ENCODE measurements at places on chromosomes 16 and 17.

DNA sequence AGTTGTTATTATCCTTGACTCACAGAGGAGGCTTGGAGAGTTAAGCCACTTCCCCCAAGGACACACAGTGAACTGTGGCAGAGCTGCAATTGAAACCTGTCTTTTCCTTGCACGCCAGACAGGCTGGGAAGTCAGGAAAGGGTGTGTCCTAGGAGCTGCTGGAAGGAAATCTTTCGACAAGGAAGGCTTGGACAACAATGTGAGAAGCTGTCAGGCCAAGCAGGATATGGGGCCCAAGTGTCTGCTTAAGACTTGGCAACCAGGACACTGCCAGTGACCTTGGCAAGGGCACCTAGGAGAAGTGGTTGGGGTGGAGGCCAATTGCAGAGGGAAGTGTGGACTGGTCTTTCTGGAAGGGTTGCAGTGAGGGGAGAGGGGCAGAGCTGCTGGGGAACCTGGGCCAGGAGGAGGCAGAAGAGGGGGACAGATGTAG, 2.1 kb upstream of the CAMKK1 start:
- no peak for DNase-seq

DNA sequence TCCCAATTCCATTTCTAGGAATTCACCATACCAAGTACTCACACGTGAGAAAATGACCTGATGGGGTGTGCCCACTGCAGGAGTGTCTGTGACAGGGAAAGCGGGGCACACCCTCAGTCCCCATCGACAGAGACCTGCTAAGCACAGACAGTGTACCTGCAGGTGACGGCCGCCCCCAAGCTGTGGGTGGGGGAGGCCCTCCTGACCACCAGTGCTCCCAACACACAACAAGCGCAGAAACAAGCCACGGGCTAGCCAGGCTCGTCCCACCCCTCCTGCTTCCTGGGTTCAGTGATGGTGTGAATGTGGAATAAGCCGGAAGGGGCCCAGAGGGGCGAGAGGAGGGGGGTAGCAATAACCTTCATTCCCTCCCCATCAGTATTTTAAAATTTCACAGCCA, 31.9 kb downstream of the ZCCHC14 start:
- DNase-seq: no peak

- no peak for DNase-seq
Observed at GRCh38 chr17:81991684-81992305, 14.4 kb downstream of the ASPSCR1 start.

- no peak for DNase-seq
Observed at GRCh38 chr17:8846768-8847211, 20.7 kb downstream of the PIK3R6 start.

DNA sequence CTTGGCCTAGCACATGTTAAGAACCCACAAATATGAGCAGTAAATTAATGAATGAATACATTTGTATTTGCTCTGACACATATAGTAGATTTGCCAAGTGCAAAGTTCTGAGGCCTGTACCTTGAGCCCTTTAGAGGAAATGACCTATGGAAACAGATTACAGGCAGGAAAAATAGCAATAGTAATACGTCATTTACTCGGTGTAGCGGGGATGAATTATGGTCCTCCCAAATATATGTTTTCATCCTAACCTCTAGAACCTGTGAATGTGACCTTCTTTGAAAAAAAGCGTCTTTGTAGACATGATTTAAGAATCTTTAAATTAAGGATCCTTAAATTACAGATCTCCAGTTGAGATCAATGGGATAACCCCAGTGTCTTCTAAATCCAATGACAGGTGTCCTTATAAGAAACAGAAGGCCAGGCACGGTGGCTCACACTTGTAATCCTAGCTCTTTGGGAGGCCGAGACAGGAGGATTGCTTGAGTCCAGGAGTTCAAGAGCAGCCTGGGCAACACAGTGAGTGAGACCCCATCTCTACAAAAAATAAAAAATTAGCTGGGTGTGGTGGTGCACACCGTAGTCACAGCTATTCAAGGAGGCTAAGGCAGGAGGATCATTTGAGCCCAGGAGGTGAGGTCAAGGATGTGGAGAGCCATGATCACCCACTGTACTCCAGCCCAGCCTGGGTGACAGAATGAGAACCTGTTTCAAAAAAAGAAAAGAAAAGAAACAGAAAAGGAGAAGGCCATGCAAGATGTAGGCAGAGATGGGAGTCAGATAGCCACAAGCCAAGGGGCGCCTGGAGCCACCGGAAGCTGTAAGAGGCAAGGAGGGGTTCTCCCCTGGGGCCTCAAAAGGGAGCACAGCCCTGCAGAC, 5.1 kb upstream of the ITPRIPL2 start:
- no peak for DNase-seq

- no peak for DNase-seq
Observed at GRCh38 chr16:89120281-89120680, 26.6 kb downstream of the ACSF3 start.

DNA sequence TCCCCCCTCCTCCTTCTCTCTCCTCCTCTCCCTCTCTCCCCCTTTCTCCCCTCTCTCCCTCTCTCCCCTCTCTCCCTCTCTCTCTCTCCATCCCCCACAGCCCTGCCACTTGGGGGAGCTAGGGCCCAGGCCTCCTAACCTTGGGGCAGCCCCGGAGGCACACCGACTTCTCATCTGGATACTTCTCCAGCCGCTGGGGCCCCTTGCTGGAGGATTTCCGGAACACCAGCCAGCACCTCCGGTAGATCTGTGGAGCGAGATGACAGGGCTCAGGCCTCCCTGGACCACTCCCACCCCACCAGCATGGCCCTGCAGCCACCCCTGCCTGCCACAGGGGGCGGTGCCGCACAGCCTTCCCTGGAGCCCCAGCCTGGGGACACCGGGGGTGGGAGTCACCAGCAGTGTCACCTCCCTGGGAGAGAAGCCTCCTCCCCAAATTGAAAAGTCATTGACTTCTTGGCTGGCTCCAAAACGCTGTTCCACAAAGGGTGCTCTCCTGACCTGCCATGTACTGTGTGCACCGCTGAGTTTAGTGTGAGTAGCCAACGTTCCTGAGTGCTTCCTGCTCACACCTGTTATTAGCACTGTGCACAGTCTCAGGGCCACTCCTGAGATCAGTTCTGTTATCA, 10.5 kb downstream of the DOK4 start:
- peak; percentile 67 for DNase-seq

GRCh38 chr17:50954641-50955121, 88.5 kb upstream of the TOB1 start:
- DNase-seq: no peak
